ENCODE measurements at places on chromosomes 1 and 21.

- DNase-seq = no peak
Observed at GRCh38 chr1:179761296-179761695, 18.2 kb downstream of the FAM163A start.

DNA sequence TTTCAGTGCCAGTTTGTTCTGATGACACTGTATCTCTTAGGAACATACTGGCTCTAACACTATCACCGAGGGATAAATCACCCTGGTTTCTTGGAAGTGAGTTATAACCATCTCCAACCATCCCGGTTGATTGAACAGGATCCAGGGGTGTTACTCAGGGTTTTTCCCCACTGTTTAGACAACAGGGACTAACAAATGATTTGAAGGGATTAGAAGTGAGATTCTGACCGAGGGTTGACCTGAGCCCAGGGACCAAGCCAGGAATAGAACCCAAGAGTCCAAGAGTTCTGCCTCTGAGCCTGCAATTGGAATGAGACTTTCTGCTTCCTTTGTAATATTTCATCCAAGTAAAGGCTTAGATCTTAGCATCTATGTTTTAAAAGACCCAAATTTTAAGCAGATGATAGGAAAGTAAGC, 154.0 kb downstream of the DHRS3 start:
- no peak for DNase-seq

GRCh38 chr1:235588156-235588555, 61.4 kb downstream of the GNG4 start:
- no peak for DNase-seq

DNA sequence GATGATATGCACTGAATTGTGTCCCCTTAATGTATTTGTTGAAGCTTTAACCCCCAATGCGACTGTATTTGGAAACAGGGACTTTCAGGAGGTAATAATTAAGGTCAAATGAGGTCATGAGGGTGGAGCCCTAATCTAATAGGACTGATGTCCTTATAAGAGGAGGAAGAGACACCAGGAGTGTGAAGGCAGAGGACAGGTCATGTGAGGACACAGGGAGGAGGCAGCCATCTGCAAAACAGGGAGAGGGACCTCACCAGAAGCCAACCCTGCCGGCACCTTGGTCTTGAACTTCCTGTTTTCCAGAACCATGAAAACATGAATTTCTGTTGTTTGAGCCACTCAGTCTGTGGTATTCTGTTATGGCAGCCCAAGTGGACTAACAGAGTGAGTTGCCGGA, 15.3 kb downstream of the SYF2 start:
- DNase-seq = no peak

DNA sequence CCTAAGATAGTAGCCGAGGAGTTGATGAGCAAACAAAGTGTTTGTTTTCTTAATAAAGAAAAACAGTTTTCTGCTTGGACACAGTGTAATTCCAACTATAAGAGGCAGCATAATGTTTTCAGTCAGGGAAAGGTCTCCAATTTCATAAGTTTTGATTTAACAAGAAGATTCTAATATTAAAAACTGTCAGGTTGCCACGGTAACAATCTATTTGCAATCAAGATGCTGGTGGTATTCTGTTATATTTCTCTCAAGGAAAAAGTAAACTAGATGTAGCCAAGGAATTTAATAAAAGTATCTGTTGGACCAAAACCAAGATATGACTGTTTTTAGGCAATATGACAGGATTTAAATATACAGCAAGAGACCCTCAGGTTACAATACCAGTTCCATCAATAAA, 211.7 kb downstream of the SMYD3 start:
- no peak for DNase-seq

- no peak for DNase-seq
Observed at GRCh38 chr1:22828484-22829308, 118.1 kb downstream of the EPHB2 start.

DNA sequence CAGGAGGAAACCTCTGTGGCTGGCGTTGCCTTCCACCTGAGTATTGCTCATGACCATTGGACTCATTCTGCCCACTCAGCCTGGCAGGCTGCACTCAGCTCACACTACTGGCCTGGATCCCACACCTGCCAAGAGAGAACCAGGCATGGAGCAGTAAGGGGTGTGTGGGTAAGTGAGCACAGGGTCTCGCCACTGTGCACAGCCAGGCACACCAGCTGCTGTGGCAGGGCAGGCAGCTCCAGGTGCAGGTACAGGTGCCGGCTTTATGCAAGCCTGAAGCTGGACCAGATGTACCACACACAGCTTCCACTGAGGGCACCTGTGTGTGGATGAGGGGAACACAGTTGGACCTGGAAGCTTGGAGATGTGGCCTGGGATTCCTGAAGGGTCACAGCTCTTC, 295.2 kb upstream of the SNX7 start:
- no peak for DNase-seq

GRCh38 chr1:26353210-26353859, 595 bp downstream of the CRYBG2 start:
- no peak for DNase-seq

DNA sequence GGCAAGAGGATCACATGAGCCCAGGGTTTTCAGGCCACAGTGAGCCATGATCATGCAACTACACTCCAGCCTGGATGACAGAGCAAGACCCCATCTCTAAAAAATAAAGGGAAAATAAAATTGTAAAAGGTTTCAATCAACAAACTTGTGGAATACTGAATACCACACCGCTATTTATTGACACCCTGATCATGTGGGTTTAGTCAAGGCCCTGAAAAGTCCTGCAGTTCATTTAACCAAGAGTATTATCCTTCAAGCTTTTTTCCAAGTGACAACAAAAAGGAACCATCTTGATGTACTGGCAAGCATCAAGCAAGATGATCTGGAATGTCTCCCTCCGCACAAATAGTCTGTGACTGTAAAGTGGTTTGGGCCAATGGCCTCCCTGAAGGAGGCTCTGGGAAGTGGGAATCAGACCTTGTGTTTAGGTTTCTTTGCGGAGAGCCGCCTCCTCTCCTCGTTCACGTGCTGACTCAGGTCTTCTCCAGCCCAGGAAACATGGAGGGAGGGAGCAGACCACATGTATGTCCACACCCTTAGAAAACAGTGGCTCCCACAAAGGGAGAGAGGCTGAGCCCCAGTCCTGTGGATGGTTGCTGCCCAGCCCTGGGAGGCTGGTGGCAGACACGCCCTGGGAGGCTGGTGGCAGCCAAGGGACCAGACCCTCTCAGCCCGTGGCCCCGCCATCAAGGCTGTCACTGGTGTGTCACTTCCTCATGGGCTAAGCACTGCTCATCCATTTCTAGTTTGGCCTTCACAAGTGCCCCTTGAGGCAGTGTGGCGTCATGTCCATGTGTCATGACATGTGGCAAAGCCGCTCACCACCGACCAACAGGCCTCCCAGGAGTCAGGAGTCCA, 56.7 kb downstream of the RIPK4 start:
- DNase-seq = no peak

GRCh38 chr1:231093156-231093922, 53.3 kb upstream of the FAM89A start:
- no peak for DNase-seq

DNA sequence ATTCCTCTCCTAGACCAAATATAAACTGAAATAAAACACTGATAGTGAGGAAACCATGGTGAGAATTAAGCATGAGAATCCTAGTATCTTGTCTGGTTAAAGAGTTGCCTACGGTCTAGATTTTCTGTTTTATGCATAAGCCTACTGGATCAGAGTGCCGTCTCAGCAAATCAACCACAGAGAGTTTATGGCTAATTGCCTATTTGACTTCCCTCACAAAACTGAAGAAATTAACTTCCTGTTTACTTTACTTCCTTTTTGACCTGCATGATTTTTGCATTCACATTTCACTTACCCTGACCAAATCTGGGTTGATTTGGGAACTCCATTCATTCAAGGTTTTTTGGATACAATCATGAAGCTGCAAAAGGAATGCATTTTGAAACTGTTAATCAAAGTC, 5.0 kb downstream of the GCLM start:
- DNase-seq = no peak

GRCh38 chr1:47298025-47298699, 15.8 kb downstream of the STIL start:
- DNase-seq = no peak

GRCh38 chr1:234907940-234908405, 220.7 kb downstream of the TOMM20 start:
- no peak for DNase-seq

DNA sequence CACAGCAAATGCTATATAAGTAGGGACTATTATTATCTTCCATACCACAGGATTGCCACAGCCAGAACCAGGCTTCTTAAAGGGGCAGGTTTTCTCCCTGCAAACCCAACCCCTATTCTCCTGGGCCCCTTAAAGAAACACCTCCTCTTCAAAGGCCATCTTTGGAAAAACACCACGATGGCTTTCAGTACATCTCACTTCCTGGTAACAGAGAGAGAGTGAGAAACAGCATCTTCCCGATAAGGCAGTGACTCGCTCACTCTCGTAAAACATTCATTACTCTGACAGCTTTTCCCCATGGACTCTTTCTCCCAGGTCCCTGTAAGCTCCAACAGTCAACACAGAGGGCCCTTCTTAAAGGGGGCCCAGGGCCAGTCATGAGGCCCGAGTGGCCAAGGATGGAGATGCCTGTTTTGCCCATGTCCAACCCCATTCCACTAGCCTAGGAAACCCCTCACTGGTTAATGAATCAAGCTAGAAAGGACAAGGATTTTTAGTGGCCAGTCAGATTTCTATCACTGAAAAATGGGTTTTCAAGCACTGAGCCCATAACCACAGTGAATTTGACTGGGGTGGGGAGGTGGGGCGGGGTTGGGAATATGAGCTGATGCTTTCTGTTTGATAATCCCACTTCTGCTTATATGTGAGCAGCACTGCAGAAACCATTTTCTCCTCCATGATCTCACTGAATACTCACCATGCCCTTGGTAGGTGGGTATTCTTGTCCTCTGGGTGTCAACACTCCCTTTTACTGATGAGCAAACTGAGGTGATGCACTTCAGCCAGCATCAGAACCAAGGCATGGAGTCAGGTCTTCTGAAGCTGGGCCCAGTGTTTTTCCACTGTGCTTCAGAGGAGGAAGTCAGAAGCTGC, 3.6 kb upstream of the NAV1 start:
- DNase-seq = no peak

DNA sequence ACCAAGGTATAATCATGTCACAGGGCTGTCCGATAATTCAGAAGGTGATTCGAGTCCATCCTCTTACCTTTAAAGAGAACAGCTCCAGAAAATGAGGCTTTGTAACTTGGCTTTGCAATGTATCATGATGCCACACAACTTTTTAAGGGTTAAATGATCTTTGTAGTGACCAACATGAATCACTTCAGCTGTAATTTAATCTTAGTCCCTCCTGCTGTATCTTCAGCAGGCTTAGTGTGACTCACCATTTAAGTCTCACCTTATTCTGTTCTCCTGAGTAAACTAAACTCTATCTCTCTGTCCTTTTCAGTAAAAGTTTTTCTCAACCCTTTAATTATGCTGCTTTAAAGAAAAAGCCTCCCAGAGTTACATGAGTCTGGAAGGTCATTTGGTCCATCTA, 1.9 kb upstream of the HIVEP3 start:
- no peak for DNase-seq

DNA sequence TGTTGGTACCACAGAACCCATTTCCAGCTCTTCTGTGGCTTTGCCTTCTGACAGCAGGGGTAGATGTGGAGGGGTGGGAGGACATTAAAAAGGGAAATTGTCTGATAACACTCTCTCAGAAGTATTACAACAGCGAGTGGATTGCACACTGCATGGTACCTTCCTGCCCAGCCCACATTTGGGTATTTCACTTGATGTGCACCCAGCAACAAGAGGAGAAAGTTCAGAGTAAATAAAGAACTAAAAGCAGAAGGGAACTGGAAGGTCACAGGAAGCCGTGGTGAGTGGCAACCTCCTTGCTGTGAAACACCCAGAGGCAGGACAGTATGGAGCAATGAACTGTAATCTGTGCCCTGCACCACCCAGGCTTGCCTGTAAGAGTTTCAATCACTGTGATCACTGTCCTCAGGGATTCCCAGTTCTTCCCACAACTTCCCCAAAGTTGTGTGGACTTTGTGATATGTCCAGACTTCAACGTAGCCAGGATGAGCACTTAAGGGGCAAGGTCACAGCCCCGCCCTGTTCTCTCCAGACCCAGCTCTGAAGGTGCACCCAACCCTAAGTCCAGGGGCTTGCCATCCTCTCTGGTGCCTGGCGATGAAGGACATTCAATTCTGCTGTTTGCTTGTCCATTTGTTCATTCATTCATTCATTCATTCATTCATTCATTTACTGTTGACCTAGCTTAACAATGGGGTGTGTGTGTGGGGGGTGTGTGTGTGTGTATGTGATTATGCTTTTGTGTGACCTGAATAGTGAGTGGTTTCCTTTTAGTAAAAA, 18.7 kb upstream of the F5 start:
- no peak for DNase-seq

- DNase-seq = no peak
Observed at GRCh38 chr1:224505454-224506093, 71.0 kb upstream of the WDR26 start.

DNA sequence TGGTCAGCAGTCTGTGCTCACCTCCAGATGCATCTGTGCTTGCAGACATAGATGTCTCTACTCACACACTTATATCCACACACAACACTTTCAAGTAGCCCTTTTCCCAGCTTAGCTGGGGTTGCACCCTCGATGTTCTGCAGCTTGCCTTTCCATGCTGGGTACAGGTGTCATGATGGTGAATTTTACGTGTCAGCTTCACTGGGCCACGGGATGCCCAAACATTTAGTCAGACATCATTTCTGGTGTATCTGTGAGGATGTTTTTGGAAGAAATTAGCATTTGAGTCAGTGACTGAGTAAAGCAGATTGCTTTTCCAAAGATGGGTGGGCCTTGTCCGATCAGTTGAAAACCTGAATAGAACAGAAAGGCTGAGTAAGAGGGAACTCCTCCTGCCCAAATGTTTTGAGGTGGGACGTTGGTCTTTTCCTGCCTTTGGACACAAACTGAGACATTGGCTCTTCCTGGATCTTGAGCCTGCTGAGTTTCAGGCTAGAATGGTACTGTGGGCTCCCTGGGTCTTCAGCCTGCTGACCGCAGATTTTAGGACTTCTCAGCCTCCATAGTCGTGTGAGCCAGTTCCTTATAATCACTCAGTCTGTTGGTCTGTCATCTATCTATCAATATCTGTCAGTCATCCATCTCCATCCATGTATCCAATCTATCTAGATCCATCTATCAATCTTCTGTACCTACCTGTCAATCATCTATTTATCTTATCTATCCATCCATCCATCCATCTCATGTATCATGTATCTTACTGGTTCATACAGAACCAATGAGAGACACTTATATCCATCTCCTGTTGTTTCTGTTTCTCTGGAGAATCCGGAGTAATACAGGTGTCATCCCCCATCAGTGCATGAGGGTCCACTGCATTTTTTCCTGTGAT, 12.7 kb upstream of the OBSCN start:
- no peak for DNase-seq

DNA sequence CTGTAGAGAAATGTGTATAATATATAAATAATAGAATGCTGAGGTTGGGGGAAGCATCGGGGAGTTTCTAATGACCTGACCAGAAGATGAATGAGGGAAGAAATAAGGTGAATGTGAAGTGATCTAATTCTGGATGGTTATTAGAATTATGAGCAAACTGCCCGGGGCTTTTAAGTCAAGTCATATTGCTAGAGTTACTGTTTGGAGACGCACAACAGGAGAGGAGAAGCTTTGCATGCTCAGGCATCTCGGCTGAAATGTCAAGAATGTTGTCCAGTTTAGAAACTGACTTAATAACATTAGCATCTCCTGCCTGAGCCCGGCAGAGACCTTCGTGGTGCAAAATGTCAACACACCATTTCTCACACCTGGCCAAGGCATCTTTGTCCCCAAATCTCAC, 119.1 kb downstream of the RRAGC start:
- DNase-seq = no peak

Measured in stimulated activated CD4-positive, alpha-beta T cell treated with anti-CD3 and anti-CD28 coated beads, Interleukin-15, amount 100 ng/mL, for 48 hours (primary cell).